ENCODE measurements at places on chromosomes 1 and 21.

GRCh38 chr21:42703965-42704364, 50.5 kb downstream of the PDE9A start:
- no peak for DNase-seq

GRCh38 chr1:64039390-64039926, 164.0 kb upstream of the UBE2U start:
- DNase-seq, result no peak

- no peak for DNase-seq
Measured at GRCh38 chr1:95209291-95209690, 24.7 kb upstream of the RWDD3 start.

GRCh38 chr21:17527240-17527639, 14.4 kb downstream of the CXADR start:
- DNase-seq, result no peak

DNA sequence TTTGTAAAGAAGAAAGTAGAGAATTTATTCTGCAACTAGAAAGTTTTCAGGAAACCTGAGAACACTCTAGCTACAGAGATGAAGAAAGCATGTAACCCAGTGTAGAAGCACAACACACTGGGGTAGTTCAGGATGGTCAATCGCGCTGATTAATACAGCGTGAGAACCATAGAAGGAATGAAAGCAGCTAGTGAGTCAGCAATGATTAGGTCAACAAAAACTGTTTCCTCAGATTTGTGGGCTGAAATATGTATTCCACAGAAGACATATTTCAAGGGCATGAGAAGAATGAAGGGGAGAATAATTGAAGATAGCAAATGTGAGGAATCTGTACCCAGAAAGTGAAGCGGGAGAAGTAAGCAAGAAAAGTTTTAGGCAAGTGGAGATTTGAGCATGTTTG, 97.8 kb upstream of the ADGRL2 start:
- DNase-seq, result no peak

- no peak for DNase-seq
Measured at GRCh38 chr1:78388275-78388674, 102.5 kb upstream of the PTGFR start.

DNA sequence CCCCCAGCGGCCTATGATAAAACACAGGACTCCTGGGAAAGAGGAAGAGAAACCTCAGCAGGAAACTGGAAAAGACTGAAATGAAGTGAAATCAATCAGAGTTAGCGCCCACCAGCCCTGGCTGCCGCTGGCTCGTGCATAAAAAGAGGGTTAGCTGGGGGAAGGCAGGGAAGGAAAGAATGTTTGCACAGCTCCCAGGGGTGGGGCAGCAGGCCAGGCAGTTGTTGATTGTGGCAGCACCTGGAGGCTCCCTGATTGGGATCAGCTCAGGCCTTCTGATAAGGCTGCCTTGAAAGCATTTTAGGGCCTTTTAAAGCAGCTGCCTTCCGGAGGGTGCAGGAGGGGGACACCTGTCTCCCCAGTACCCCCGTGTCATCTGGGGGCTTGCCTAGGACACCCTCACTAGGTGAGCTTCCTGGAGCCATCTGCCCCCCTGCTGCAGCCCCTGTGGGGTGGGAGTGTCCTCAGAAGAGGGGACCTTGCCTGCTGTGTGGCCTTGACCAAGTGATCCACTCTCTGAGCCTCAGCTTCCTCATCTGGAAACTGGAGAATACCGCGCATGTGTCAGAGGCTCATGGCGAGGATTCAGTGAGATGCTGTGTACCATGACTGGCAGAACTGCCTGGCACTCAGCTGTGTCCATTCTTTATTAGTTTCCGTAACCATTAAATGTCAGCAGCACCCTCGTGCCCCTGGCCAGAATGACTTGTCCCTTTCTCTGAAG, 6.6 kb downstream of the EPHB2 start:
- DNase-seq, result no peak

DNA sequence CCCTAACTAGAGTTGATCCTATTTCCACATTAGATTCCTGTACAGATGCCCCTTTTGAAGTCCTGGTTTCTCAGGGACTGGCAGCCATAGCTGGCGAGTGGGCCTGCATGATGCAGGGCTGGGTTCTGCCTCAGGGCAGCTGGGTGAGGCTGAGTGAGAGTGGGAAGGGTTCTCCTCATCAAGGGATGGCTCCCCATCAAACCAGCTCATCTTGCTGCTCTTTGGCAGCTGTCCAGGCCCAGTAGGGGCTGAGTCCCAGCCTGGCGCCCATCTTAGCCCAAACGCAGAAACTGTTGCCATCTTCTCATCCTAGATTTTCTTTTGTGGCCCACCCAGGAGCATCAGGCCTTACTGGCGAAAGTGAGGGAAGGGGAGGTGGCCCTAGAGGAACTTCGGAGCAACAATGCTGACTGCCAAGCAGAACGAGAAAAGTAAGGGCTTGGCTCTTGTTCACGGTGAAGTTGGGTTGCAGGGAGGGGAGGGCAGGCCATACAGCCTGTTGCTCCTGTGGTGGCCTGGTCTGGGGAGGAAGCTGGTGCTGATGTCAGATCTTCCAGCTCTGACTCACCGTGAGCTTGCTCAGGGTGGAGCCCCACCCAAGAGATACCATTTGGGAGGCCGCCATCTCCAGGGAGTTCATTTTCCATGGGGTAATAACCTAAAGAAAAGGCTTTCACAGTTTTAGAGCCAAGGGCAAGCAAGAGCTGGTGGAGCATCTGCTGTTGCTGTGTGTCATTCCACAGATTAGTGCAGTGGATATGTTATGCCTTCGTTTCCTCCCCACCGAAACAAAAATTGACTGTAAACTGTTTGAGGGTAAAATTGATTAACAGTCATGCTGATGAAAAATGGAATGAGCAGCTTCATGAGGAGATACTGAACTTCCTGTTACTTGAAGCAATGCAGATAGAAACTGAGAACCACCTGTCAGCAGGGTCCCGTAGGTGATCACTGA, 34.7 kb downstream of the TUFT1 start:
- DNase-seq, result no peak

DNA sequence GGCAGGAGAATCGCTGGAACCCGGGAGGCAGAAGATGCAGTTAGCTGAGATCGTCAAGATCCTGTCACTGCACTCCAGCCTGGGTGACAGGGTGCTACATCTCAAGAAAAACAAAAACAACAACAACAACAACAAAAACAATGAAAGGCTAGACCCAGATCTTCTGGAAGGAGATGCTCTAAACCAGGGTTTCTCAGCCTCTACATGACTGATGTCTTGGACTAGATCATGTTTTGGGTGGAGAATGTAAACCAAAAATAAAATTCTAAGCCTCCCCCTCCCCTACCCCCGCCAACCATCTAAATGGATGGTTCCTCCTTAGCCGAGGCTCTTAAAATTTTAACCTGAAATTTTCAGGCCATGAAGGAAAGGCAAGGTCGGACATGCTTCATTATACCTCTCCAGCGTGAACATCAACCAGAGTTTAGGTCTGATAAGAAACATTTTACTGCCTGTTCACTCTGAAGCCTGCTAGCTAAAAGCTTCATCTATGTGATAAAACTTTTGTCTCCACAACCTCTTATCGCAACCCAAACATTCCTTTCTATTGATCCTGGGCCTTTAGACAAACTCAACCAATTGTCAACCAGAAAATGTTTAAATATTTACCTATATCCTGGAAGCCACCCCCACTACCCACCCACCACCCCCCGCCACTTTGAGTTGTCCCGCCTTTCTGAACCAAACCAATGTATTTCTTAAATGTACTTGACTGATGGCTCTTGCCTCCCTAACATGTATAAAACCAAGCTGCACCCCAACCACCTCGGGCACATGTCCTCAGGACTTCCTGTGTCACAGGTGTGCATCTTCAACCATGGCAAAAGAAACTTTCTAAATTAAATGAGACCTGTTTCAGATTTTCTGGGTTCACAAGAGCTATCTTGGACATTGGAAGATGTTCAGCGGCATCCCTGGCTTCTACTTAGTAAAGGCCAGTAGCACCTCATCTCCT, 1.9 kb upstream of the CAPN2 start:
- DNase-seq, result no peak

GRCh38 chr21:20997636-20998455, at the start of gene NCAM2:
TSS of gene NCAM2 (plus strand) at chr21:20998409.
- peak; percentile 23 for DNase-seq

GRCh38 chr1:226782845-226783601, 43.9 kb upstream of the ITPKB start:
- DNase-seq, result no peak

DNA sequence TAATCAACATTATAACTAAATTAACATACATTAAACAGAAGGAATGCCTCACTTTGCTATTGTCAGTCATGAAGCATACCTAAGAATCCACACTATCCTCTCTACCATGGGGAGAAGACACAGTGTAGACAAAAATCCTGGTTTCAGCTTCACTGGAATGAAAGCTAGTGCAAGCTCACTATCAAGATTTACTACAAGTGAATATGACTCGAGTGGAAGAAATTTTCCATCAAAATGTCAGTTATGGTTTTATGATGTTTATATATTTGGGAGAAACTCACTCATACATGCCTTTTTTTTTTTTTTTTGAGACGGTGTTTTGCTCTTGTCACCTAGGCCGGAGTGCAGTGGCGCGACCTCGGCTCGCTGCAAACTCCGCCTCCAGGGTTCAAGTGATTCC, 424.3 kb downstream of the KCNT2 start:
- DNase-seq, result no peak

DNA sequence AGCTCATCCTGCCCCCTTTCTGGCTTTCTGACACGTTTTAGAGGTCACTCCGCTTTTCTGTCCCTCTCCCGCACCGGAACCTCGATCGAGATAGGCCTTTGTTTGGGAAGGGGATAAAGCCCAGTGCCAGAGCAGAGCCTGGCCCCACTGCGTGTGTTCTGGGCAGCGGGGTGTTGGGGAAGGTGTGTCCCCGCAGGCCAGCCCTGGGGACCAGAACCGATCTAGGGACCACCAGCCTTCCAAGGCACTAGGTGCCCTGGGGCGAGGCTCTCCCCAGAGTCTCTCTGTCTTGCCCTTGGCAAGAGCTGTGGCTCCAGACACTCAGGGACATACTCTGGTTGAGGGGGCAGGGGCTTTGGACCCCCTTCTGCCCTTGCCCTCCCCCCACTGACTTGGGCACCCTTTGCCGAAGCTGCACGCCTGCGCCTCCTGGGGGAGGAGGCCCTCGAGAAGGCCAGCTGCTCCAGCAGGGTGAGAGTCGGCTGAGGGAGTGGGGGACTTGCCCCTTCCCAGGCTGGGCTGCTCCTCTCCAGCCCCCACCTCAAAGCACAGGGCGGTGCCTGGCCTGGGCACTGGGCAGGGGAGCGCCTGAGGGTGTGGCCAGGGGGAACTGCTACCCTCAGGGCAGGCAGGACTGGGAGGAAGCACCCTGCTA, 16.4 kb downstream of the PRXL2B start:
- no peak for DNase-seq

- no peak for DNase-seq
Measured at GRCh38 chr1:229406798-229407197, 27.1 kb downstream of the ACTA1 start.

- DNase-seq, result no peak
Measured at GRCh38 chr1:43783671-43784205, 76.4 kb downstream of the ST3GAL3 start.

DNA sequence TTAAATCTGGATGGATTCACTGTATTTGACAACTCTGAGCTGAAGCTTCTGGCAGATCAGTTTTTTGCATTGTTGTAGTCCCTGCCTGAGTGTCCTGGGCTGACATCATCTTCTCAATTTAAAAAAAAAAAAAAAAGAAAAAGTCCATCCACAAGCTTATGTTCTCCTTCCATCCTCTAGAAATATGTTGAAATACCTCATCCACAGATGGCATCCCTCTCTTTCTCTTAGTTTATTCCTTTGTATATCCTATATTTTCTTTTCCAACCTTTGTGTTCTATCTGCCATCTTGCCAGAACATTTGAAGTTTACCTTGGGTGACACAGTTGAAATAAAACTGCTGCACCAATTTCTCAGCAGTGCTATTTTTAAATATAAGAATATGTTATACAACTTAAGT, 184.4 kb upstream of the PKN2 start:
- DNase-seq, result no peak

DNA sequence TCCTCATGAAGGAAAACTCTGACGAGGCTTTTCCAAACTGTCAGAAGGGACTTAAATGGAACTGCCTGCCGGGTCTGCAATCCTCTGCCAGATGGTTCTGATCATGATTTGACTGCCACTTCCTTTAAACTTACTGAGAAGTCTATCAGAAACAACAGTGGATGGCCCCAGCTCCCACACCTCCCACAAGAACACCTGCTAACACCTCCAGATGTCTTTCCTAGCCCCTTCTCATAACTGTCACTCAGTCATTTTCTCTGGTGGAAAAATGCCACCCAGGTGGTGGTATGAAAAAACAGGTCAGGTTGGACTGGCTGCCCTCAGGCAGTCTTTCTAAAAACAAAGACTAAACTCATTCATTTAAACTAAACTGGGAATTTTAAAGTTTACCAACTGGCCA, 66.7 kb upstream of the ABCD3 start:
- DNase-seq, result no peak

- DNase-seq, result no peak
Measured at GRCh38 chr1:94160811-94161210, 39.9 kb upstream of the ABCA4 start.

DNA sequence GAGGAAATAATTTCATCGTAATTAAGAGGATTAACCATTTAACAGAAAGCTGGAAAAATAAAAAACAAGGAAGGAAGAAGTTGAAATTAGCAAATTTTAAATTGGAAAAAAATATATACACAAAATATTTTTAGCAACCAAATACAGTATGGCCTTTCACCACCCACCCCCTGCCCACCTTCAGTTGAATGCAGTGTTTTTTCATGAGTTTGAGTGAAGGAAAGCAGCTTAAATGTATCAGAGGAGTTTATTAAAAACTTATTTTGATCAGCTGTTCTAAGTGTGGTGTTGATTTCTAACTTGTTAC, 249.2 kb downstream of the DNM3 start:
- DNase-seq, result no peak

GRCh38 chr1:203346060-203346768, 4.7 kb downstream of the FMOD start:
- DNase-seq, result no peak

- no peak for DNase-seq
Measured at GRCh38 chr21:34565238-34565637, 49.7 kb downstream of the RCAN1 start.

DNA sequence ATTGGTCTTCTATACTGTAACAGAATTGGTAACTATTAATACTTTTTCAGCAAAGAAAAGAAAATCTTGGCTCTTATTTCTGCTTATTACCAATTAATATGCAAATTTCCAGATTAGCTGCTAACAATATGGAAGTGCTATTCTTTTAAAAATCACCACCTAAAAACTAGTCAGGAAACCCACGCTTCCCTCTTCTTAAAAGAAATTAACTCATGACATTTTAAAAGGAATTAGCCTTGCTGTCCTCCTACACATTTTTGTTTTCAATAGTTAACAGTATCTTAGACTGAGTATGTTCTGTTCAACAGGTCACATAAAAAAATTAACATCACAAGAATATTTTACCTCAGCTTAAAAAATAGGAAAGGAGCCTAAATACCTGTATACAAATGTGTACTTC, 27.3 kb downstream of the ABL2 start:
- no peak for DNase-seq

- peak; percentile 49 for DNase-seq
Measured at GRCh38 chr1:1291548-1292441, 11.6 kb downstream of the SCNN1D start.
